Left lobe of liver (tissue), 2 donors: ENCODE measurements at places on chromosomes 5 and 9. TPM values are rescaled to one million over a fixed set of nuclear protein-coding genes. Genes with fewer than 3 reads are reported as not detected.

TLE4 gene
- total RNA-seq = 3.4 TPM

TXNDC8 gene
- not detected for total RNA-seq

SH2D3C gene
- 3.4 TPM for total RNA-seq

KCTD16 gene
- 0.05 TPM for total RNA-seq

GABRA6 gene
- total RNA-seq = not detected

PAM gene
- 15.6 TPM for total RNA-seq

IL9 gene
- not detected for total RNA-seq

LHFPL2 gene
- total RNA-seq = 2.4 TPM

NMUR2 gene
- total RNA-seq = not detected

CWC27 gene
- total RNA-seq = 5.0 TPM

NUTM2F gene
- 0.08 TPM for total RNA-seq

LURAP1L gene
- total RNA-seq = 12.7 TPM

DMRT2 gene
- total RNA-seq = not detected

SHISAL2B gene
- total RNA-seq = not detected

C9orf43 gene
- total RNA-seq = 0.96 TPM

PCDHA2 gene
- total RNA-seq = not detected

COL23A1 gene
- total RNA-seq = 1.2 TPM

DMRTA1 gene
- 6.9 TPM for total RNA-seq

PCDHGC5 gene
- total RNA-seq = 0.40 TPM

IL13 gene
- total RNA-seq = not detected

SPEF2 gene
- 1.7 TPM for total RNA-seq

EFNA5 gene
- 0.60 TPM for total RNA-seq

QRFP gene
- total RNA-seq = not detected

SOX30 gene
- total RNA-seq = not detected

ADAMTS13 gene
- total RNA-seq = 21.4 TPM

DRD1 gene
- total RNA-seq = 0.13 TPM

PAEP gene
- total RNA-seq = not detected

SLC25A2 gene
- 0.25 TPM for total RNA-seq

ANKRD34B gene
- total RNA-seq = not detected

CYSRT1 gene
- 0.81 TPM for total RNA-seq

ZNF608 gene
- total RNA-seq = 5.0 TPM

ACOT12 gene
- total RNA-seq = 51.6 TPM

SPINK14 gene
- total RNA-seq = not detected

GRAMD2B gene
- total RNA-seq = 18.7 TPM

MSX2 gene
- total RNA-seq = not detected

HNRNPK gene
- 173 TPM for total RNA-seq

PPP2CA gene
- total RNA-seq = 60.5 TPM

SLC45A2 gene
- 0.48 TPM for total RNA-seq

PHYHD1 gene
- 70.8 TPM for total RNA-seq
